ENCODE measurements at places on chromosomes 6 and 20. TPM values are rescaled to one million over a fixed set of nuclear protein-coding genes. Genes with fewer than 3 reads are reported as not detected.

DNA sequence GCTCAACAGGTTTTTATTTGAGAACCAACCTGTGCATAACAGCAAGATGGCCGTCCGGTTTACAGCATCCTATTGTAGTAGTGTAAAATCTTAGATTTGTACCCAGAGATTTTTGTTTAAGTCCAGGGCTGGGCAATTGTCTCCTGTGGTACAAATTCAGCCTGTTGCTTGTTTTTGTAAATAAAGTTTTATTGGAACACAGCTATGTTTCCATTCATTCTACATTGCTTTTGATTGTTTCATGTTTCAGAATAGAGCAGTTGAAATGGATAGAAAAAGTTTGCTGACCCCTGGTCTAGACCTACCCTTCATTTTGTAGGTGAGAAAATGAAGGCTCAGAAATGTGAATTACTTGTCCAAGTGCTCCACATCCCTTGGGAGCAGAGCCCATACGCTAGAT is 8.5 kb downstream of the SMPDL3A start:
- no peak for DNase-seq

DNA sequence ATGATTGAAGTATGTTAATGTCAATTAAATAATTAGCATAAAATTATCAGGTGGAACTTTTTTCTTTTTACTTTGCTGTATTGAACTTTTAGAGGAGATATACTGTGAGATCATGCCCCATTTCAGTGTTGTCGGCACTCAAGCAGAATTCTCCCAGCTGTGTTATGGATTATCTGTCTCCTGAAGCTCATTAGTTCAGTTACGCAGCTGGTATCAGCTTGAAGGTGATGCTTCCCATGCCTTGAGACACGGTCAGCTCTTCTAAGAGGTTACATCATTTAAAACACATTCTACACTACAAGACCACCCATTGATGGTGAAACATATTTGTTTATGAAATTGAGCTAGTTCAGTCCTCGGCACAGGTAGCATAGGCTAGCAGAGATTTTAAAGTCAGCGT is 68.9 kb upstream of the PHACTR2 start:
- no peak for DNase-seq

- DNase-seq, result no peak
Observed at GRCh38 chr20:59032713-59033059, 551 bp upstream of the ATP5F1E start.

- no peak for DNase-seq
Observed at GRCh38 chr6:170258407-170258806, 32.5 kb downstream of the DLL1 start.

GRCh38 chr6:168442646-168443045 is 1.7 kb downstream of the SMOC2 start:
- no peak for DNase-seq

GRCh38 chr6:22884456-22884855 is 315.1 kb downstream of the HDGFL1 start:
- no peak for DNase-seq

- no peak for DNase-seq
Observed at GRCh38 chr6:156699017-156699421, 78.2 kb upstream of the ARID1B start.

- DNase-seq, result no peak
Observed at GRCh38 chr20:64090165-64090564, 6.0 kb upstream of the LKAAEAR1 start.

- no peak for DNase-seq
Observed at GRCh38 chr20:62979876-62980373, 26.8 kb downstream of the BHLHE23 start.

GRCh38 chr6:133837801-133838349 is 51.0 kb upstream of the TCF21 start:
- DNase-seq, result peak; percentile 71

DNA sequence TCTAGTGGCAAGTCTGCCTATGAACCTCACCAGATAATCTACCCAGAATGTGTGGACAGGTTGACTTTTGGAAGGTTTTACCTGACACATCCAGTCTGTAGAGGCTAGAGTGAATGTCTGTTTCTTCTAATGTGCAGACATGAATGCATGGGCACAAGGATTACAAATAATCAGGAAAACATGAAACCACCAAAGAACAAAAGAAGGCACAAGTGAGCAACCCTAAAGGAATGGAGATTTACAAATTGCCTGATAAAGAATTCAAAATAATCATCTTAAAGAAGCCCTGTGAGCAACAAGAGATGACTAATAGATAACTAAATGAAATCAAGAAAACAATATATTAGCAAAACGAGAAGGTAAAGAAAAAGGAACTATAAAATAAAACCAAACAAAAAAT is 876.1 kb upstream of the ADGRB3 start:
- no peak for DNase-seq

GRCh38 chr20:10236540-10237533 is 18.2 kb downstream of the SNAP25 start:
- no peak for DNase-seq

DNA sequence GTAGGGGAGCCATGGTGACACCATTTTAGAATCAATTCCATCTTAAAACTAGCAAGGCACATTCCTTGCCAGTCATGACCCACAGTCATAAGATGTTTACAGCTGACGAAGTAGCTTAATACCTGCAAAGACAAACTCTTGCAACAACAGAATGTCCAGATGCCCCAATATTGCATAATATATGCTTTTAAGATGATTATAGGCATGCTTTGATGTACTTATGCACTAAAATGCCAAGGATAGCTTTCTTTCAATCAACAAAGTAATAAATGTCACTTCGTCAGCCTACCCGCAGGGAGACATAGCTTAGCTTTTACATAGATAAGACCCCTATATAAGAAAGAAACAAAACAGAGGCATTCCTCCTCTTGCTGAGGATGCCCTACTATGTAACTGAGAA is 26.7 kb downstream of the ACSS1 start:
- DNase-seq, result no peak

DNA sequence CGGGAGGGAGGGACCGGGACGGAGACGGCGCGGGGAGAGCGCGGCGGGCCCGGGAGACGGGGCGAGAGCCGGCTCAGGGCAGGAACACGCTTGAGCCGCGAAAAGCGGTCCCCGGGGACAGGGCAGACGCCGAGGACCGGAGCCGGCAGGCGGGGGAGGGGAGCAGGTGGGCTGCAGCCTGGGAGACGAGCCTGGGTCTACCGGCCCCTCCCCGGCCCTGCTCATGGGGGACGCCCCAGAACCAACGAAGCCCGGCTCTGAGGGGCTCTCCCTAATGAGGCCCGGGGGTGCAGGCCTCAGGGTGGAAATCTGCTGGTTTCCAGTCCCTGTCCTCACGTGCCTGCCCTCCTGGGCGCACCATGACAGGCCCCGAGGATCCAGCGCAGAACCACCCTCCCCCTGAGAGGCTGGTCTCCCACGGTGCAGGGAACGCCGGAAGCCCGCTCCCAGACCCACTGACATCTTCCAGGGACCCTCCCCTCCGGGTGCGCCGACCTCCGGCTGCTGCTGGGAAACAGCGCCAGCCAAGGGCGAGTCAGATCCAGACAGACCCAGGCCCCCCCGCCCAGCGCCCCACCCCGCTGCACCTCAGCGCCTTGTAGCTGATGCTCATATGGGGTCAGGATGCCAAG is 571 bp upstream of the EEF1A2 start:
- DNase-seq, result no peak

GRCh38 chr20:44402391-44403193 is 47.1 kb downstream of the HNF4A start:
- no peak for DNase-seq

GRCh38 chr6:3209114-3210023 is 18.1 kb downstream of the TUBB2B start:
- DNase-seq, result peak; percentile 73

- DNase-seq, result no peak
Observed at GRCh38 chr20:58753922-58754551, 61.4 kb downstream of the NPEPL1 start.

GRCh38 chr6:104418839-104419238 is 440.9 kb downstream of the HACE1 start:
- DNase-seq, result no peak

GRCh38 chr6:62797190-62797589 is 414.1 kb upstream of the FKBP1C start:
- DNase-seq, result no peak

- no peak for DNase-seq
Observed at GRCh38 chr6:159919011-159919511, 28.3 kb downstream of the MAS1 start.

DNA sequence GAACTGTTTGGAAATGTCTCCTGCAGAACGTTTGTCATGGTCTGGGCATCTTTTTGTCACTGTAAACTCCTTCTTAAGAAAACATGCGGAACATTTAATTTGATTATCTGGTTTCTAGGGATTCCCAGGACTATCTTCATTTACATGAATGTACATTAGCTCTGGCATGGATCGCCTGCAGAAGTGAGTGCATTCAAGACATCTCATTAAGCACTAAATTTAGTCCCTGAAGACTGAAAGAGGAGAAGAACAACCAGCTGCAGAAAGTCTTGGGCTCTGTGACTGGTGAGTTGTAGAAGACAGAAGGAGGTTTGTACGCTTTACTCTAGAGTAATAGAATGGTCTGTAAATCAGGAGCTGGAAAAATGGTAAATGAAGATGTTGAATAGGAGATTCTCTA is 540.7 kb downstream of the BCKDHB start:
- no peak for DNase-seq

DNA sequence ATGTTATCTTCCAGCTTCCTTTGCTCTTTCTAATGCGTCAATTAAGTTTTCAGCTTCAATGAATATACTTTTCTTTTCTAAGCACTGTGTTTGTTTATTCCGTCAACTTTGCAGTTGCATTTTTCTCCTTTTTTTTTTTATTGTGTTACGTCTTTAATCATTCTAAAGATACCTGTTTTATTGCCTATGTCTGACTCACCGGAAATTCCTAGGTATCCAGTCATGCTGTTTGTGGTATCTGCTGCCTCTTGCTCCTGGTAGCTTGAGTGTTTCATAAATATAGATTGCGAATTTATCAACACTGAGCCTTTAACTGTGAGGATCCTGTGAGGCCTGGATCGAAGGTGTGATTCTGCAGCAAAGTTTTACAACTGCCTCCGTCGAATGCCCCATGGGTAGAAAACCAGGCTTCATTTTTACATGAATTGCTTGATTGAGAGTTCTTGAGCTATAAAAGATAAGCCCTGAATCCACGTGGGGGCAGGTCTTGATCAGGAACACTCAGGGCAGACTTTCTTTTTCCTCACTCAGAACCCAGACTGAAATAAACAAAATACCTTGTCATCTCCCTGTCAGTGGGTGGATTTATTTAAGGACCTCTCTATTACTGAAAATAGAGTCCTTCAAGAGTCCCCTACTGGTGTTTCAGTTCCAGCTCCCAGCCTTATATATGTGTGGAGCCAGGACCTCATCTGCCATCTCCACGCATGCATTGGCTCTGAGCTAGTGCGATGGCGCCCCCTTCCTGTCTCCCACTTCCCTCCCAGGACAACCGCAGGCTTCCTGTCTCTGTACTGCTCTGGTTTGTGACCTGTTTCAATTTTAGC is 60.1 kb upstream of the LRRC1 start:
- peak; percentile 58 for DNase-seq

GRCh38 chr6:72416744-72417465 is 205.0 kb upstream of the KCNQ5 start:
- DNase-seq, result no peak

GRCh38 chr6:41470029-41470330 is 76.2 kb upstream of the FOXP4 start:
- DNase-seq, result peak; percentile 34

DNA sequence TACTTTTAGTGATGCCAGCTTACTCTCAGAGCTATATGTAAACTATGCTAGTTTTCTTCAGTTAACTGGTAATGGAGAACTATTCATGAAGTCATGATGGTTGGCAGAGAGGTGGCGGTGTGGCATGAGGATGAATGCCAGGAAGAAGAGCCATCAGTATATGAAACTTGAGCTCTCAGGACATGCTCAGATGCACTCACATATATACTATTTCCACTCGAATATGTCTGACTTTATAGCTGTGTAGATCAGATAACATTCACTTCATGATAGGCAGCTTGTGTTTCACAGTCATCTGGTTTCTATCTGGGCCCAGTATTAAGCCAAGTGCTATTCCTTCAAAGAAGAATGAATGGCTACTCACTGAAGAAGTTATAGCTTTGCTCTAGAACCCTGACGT is 46.2 kb upstream of the CEP85L start:
- DNase-seq, result no peak

Gene SYCP2
- total RNA-seq, result 3.9 TPM

Gene PREX1
- total RNA-seq, result 79.7 TPM

Gene RFX6
- total RNA-seq, result not detected

Gene OLIG3
- 0.67 TPM for total RNA-seq

Gene TRIM31
- not detected for total RNA-seq

Gene ELOVL2
- not detected for total RNA-seq

Gene PKIB
- total RNA-seq, result 0.90 TPM

Gene SRSF12
- total RNA-seq, result 0.83 TPM

Gene IYD
- total RNA-seq, result not detected

Gene PLG
- not detected for total RNA-seq

Gene FAM210B
- total RNA-seq, result 4.5 TPM
